Stimulated activated CD8-positive, alpha-beta memory T cell treated with anti-CD3 and anti-CD28 coated beads, Interleukin-7, amount 100 ng/mL, for 1 hour (primary cell): ENCODE measurements at places on chromosomes 1 and 21.

DNA sequence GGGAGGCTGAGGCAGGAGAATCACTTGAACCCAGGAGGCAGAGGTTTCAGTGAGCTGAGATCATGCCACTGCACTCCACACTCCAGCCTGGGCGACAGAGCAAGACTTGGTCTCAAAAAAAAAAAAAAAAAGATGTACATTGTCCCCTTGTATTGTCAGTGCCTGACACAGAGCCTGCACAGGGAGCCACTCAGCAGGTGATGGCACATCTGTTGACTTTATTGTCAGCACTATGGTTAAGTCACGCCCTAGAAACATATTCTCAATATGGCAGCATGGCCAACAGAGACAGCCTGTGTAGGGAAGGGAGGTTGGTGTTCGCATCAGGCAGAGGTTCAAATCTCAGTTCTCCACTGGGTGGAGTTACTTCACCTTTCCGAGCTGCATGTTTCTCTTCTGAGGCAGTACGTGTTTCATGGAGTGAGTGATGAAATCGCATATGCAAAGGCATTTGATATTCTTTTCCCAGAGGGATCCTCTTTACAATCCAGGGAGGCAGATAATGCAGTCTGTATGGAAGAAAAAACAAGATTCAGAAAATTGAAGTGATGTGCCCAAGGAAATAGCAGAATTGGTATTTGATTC lies 20.6 kb downstream of the LAMC2 start:
- no peak for DNase-seq

DNA sequence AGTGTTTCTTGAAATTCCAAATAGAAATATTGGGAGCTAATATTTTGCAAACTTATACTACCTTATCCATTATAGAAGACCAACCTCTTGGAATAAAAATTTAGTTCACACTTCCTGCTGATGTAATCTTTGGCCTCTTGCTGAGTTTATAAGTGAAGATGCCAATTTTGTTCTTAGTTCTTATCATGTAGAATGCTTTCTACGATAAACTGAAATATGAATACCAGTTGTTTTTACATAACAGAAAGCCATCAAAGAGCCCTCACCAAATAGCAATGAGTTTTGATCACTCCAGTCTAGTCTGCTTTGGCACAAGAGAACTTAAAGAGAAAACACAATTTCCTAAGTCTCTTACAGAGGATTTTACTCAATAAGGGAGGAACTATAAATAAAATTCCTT lies 89.5 kb downstream of the DENND1B start:
- no peak for DNase-seq

GRCh38 chr1:223487887-223488259 lies 94.7 kb downstream of the CCDC185 start:
- DNase-seq = no peak

- no peak for DNase-seq
Observed at GRCh38 chr1:157110686-157111085, 11.1 kb upstream of the ETV3L start.

DNA sequence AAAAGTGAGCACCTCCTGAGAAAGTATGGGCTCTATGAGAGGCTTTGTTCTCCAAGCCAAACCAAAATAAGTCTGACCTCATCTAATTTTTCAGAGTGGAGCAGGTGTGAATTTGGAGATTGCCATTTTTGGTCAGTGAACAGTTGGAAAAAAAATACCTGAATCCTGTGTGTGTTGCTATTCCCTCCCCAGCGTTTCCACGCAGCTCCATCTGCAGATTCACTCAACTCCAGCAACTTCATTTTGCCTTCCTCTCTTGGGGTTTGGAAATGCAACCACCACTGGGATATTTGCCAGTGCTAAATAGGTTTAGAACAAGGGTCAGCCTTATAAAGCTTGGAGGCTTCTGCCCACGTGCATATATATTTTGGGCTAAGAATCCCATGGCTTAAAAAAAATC lies 11.2 kb downstream of the CASQ2 start:
- no peak for DNase-seq

DNA sequence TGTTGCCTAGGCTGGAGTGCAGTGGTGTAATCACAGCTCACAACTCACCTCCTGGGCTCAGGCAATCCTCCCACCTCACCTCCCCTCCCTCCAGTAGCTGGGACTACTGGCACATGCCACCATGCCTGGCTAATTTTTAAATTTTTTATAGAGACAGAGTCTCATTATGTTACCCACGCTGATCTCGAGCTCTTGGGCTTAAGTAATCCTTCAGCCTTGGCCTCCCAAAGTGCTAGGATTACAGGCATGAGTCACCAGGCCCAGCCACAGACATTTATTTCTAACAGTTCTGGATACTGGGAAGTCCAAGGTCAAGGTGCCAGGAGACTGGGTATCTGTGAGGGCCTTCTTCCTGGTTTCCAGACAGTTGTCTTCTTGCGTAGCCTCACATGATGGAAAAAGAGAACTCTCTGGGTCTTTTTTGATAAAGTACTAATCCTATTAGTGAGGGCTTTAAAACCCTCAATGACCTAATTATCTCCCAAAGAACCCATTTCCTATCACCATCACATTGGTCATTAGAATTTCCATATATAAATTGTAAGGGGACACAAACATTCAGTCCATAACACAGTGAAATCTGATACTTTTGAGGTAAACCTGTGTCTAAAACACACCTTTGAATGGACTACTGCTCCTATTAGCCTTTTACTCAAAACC lies 67.9 kb downstream of the PHACTR4 start:
- no peak for DNase-seq

- DNase-seq = no peak
Observed at GRCh38 chr1:67479146-67479891, 49.1 kb upstream of the SERBP1 start.

- DNase-seq = no peak
Observed at GRCh38 chr1:203028067-203028783, 1.9 kb downstream of the PPFIA4 start.

DNA sequence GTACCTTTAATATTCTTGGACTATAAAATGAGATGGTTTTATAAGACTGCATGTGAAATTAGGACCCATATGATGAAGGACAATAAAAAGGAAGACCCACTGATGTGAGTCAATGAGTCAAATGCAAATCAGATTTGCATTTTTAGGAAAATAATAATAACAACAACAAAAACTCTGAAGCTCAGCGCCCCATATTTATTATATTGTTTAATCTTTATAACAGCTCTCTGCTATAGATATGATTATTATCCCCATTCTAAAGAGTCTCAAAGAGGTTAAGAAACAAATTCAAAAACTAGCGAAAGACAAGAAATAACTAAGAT lies 850 bp upstream of the SELL start:
- no peak for DNase-seq

GRCh38 chr1:36351227-36351977 lies 28.0 kb upstream of the EVA1B start:
- DNase-seq = no peak

DNA sequence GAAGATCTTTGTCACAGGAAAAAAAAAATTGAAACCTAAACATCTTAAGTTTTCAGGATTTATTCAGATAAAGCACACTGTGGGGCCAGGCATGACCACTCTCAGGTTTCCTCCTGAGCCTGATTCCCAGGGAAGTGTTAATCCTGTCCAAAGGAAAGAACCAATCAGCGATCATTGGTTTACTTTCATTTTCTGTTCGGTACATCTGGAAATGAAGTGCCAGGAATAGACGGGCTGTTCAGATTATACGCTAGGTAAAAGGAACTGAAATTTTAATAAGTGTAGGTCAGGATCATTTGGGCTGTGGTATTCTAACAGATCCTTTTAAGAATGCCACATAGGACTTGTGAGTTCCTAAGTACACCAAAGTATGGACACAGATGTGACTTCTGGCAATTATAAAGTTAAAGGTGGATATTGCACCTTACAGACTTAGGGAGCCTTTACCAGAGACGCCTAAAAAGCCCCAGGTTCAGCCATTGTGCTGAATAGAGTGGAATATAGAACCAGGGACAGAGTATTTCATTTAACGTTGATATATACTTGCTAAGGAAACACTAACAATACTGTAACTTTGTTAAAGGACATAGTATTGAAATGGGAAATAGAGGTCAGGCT lies 9.3 kb upstream of the CACYBP start:
- no peak for DNase-seq

GRCh38 chr1:206506405-206507283 lies 687 bp upstream of the RASSF5 start:
- no peak for DNase-seq

DNA sequence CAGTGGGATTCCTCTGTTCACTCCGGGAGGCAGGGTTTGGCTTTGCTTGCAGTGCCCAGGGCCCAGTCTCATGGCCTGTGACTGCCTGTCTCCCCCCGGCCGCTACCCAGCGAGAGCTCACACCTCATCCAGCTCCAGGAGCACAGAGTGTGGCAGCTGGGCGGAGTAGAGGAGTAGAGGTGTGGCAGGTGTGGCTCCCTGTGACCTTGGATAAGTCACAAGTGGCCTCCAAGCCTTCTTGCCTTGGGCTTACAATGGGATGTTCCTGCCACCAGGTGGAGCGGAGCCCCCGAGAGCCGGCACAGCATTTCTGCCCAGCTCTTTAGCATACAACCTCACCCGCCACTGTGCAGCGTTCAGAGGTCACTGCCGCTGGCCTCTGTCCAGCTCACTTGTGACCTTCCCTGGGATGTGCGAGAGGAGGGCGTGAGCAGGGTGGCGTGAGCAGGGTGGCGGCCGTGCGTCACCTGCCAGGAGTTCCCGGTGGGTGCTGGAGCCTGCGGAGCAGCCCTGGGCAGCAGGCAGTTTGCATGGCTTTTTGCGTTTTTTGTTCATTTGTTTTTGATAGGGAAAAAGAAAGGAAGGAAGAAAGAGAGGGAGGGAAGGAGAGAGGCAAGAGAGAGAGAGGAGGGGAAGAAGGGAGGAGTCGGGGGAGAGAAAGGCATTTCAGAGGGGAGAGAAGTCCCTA lies 42.4 kb downstream of the CRYAA start:
- no peak for DNase-seq

DNA sequence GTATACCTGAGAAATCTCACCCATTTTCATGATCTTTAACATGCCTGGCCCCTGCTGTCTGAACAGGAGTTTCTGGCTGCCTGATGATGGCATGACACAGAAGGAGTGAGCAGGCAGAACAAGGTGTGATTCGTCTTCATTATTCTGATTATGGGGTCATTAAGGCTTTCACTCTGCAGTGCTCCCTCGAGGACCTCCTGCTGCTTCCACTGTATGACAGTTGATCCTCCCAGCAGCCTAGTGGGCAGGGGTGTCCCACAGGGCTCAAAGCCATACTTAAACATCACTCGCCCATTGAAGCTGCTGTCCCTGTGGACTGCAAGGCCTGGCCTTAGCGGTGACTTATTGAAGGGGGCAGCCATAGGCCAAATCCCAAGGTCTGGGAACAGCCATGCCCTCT lies 12.7 kb upstream of the PARS2 start:
- DNase-seq = no peak

DNA sequence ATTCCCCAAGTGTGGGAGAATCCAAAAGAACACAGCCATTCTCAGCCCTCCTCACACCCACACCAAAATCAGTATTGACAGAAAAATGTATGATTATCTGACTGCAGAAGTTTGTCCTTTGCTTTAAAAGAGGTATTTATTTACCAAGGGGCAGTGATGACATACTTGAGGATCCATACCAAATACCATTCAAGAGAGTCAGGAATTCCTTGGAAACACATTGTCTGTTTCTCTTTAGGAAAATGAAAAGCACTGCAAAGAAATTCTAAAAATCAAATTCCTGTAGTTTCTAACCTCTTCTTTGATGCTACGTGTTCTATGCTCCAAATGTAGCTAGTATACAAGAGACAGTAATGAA lies 509.6 kb upstream of the CXADR start:
- no peak for DNase-seq

- DNase-seq = no peak
Observed at GRCh38 chr21:36199021-36199420, 42.4 kb downstream of the DOP1B start.
